Retinal pigment epithelial cell (primary cell): ENCODE measurements at places on chromosomes 6 and 20.

DNA sequence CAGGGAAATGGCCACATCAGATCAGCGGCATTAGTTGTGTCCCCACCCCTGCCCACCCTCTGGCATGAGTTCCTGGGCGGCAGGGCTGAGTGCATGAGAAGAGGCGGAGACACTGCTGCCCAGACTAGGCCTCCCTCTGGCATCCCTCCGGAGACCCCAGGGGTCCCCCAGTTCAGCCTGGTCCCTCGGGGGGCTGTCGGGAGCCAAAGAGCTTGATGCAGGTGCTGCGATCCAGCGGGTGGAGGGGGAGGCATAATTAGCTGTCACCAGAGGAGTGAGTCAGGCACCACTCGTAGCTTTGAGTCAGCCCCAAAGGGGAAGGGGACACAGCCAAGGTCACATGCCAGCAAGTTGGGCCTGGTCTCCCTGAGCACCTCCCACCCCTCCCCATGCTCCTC is 34.5 kb downstream of the DLGAP4 start:
- DNase-seq = no peak

- no peak for DNase-seq
Measured at GRCh38 chr6:110366256-110366655, 8.1 kb upstream of the METTL24 start.

- no peak for DNase-seq
Measured at GRCh38 chr6:25942561-25943147, 12.2 kb upstream of the SLC17A2 start.

- DNase-seq = no peak
Measured at GRCh38 chr20:5100684-5101347, 18.9 kb downstream of the PCNA start.

DNA sequence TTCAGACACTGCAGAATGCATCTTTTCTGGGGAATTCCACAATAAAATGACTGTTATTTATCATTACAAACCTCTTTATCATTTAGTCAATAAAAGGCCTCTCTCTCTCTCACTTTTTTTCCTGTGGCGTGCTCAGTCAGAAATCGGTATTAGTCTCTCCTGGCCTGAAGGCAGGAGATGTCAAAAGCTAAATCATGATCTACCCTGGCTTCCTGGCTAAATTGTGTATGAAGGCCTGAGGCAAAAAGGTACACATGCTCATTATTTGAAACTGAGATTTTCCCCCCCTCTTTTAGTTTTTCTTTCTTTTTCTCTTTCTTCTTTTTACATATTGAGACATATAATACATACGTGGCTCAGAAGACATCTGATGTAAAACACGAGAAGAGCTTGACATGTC is 375.0 kb upstream of the SLC35B3 start:
- no peak for DNase-seq

- peak; percentile 7 for DNase-seq
Measured at GRCh38 chr20:15236812-15237211, 899.4 kb upstream of the FLRT3 start.
